ENCODE measurements at places on chromosomes 6 and 20. TPM values are rescaled to one million over a fixed set of nuclear protein-coding genes. Genes with fewer than 3 reads are reported as not detected.

- DNase-seq, result no peak
These were observed 365.8 kb downstream of the BCKDHB start for GRCh38 chr6:80472271-80472670.

GRCh38 chr6:25257686-25258348 is 21.4 kb upstream of the CARMIL1 start:
- DNase-seq, result no peak

- DNase-seq, result no peak
These were observed 281.7 kb upstream of the TAB2 start for GRCh38 chr6:149035766-149036165.

GRCh38 chr20:46139266-46139889 is 21.3 kb downstream of the CD40 start:
- no peak for DNase-seq

DNA sequence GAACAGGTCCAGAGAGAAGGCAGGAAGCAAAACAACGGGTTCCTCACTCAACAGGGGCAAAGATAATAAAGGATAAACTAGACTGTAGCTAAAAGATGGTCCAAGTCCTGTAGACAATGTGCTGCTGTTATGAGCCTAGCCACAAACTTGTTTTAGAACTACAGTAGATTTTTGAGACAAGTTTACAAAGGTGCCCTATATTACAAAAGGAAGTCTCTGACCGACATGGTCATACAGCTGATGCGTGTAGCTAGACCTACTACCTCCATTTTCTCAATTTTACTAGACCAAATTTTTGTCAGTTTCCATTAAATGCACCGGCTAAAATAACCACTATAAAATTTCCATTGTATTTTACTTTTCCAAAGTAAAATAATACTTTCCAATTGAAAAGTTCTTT is 11.9 kb downstream of the FAM8A1 start:
- no peak for DNase-seq

DNA sequence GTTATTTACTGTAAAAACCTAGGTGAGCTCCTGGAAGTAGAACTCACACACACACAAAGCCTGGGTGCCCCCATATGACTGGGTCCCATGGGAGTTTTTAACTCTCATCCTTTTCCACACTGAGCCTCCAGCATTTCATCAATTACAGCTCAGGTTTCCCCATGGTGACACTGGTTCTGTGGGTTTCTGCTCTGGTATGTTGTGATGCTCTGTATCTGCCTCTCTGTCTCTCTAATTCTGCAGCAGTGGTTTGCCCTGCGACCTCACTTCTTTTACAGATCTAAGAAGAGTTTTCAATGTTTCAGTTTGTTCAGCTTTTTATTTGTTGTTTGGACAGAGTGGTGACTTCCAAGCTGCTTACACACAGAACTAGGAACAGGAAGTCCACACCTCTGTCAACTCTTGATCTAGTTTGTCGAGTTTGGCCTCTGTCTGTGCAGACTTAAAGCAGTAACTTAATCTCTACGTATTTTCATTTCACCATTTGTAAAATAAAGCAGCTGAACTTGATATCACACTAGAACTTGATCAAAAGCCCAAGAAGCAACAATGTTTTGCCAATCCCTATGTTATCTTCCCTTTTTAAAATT is 554.3 kb downstream of the EPHA7 start:
- DNase-seq, result no peak

DNA sequence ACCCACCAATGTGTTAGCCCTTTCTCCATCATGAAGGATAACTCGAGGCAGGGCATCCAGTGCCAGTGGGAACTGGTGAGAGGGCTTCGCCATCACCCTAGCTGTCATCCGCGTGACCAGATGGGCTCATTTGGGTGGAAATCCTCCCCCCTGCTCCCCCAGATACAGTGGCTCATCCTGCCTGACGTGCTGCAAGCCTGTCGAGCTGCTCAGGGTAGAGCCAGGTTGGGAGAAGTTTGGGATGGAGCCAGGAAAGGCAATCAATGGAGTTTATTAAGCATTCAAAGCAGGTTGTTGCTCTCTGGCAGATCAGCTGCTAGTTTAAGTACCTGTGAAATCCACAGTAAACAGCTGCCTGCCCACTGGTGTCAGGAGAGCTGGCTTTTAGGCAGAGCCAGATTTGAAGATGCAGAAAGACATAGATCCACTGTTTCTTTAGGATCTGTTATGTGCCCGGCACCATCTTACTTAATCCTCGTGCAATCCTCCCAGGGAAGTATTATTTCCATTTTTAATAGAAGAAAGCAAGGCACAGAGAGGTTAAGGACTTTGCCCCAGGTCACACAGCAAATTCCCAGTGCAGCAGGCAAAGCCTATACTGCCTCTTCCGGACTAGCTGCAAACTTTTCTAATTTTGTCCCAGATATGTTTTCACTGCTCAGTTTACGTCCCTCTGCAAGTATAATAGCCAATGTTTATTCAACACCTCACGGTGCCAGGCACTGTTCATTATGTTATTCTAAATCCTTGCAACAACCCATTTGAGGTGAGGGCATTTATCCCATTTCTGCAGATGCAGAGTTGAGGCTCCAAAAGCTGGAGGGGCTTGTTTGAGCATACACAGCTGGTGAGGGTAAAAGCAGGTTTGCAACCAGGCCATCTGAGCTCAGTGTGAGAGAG is 54.1 kb upstream of the KCNG1 start:
- DNase-seq, result no peak

GRCh38 chr20:7090811-7091210 is 323.3 kb downstream of the BMP2 start:
- no peak for DNase-seq

DNA sequence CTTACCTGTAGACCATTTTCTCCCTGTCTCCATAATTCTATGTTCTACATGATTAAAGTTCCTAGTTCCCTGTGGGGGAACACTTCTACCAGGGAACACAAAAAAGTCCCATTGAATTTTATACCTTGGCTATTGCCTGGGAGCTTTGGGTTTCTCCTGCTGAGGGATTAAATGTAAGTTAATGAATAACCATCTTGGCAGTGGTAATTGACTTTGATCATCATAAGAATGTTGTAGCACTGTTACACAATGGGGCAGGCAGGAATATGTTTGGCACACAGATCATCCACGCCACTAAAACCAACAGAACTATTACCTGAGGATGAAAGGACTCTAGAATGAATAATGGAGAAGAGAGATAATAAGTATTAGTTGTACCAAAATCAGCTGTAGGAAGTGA is 1106.2 kb upstream of the GJE1 start:
- no peak for DNase-seq

- DNase-seq, result no peak
These were observed 113.5 kb downstream of the SLC22A3 start for GRCh38 chr6:160461641-160462040.

DNA sequence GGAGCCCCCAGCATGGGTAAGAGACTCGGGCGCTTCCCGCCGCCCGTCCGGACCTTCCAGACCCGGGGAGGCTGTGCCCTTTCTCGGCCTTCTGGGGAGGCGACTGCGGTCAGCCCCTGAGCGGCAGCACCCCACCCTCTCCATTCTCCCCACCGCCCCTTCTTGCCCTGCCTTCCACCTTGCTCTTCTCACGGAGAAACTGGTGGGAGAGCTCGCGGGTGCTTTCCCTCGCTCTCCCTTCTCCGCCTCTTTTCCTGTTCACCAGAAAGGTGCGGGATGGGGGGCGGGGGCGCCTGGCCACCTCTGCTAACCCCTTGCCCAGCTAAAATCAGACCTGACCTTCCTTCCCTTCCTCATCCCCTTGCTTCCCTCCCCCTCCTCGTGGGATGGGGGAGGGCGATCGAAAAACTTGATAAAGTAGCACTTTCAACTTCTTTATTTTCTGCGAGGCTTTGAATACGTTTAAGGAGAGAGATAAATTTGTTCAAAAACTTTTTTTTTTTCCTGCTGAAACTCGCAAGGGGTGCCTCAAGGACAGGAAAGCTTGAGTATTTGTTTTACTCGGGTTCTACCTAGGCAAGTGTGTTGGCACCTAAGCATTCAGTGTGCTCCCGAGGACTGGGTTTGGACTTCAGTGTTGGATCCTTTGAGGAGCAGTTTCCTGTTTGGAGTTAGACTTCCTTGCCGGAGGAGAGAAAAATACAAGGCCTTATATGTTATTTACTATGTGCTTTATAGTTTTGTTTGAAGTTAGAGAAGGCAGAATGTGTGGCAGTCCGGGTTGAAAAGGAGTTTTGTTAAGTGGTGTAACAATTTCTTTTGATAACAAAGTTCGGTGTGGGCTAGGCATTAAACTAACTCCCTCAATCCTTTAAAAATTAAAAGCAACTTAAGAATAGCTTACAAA is 897 bp downstream of the CD2AP start:
- peak; percentile 65 for DNase-seq

DNA sequence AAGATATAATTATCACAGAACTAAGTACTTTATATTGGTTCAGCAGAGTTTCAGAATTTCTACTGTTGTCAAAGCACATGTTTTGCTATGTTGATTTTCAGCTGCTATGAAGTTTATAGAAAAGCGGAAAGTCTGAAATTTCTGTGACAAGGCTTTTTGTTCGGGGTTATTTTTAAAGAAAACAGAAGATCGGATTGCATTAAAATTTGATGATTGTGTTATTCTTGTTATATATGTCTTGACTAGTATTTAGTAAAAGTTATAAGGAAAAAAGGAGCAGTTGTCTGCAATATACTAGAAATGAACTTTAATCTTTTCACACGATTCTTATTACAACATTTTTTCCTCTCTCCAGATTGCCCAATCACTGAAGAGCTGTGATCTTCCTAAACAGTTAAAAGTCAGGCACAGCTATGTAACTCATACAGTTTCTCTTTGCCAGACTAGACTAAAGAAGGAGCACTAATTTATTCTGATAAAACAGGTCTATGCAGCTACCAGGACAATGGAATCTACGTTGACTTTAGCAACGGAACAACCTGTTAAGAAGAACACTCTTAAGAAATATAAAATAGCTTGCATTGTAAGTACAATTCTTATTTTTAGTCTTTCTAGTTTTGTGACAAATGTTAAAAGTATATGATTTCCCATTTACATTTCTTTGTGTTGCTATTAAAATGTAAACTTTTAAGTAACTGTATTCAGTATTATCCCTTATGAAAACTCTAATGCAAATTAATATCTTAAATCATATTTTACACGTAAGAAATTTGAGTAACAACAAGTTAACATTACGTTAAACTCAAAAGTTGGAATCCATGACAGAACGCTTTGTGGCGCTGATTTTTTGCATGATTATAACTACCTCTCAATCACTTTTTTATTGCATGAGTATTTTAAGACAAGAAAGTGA is at the start of gene ENPP3:
Gene ENPP3, plus strand, starts transcription at position 423 of the 913 bp plus-strand sequence. Its CDS starts 83 bp downstream, at position 506.
- no peak for DNase-seq

DNA sequence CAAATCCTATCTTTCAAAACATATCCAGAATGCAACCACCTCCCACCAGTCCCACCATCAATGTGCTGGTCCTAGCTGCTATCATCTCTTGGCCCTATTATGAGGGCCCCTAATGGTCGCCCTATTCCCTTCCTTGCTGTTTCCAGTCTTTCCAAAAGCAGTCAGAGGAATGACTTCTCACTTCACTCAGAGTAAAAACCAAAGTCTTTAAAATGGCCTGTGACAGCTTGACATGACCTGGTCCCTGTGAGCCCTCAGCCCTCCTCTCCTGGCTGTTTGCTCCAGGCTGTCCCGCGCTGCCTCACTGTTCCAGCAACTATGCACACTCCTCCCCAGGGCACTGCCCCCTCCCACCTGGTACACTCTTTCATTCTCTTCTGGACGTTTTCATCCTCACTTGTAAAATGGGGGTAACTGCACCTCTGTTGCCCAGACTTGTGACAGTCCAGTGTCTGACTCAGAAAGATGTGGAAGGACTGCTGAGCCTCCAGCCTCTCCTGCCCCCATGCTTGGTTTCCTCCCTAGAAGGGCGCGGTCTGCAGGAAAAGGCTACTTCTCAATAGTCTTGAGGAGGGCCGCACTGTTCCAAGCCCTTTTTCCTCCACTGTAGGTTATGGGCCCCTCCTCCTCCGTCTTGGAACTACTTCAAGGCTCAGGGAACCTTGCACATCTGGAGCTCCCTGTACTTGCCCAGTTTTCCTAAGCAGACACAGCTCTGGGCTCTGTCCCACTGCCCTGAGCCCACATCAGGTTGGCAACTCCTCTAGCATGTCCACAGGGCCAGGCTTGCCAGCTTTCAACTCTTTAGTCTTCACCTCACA is 64.7 kb downstream of the MYH7B start:
- no peak for DNase-seq

- no peak for DNase-seq
These were observed 48.0 kb downstream of the MUC22 start for GRCh38 chr6:31058128-31058894.

GRCh38 chr6:75091467-75092190 is 114.2 kb downstream of the COL12A1 start:
- DNase-seq, result no peak

DNA sequence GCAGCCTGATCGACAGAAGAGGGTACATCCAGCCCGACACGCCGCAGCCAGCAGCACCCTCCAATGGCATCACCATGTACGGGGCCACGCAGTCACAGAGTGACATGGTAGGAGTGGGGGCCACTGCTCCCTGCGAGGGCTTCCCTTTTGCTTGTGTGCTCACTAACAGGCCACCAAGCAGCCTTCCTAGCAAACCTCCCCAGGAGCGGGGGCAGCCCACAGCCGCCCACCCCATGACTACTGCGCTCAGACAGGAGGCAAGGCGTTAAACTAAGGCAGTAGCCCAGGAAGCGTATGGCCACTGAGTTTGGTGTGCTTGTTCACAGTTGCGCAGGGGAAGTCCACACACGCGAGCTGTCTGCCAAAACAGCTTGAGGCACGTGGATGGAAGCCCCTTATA is 169.5 kb upstream of the SNX9 start:
- DNase-seq, result no peak

DNA sequence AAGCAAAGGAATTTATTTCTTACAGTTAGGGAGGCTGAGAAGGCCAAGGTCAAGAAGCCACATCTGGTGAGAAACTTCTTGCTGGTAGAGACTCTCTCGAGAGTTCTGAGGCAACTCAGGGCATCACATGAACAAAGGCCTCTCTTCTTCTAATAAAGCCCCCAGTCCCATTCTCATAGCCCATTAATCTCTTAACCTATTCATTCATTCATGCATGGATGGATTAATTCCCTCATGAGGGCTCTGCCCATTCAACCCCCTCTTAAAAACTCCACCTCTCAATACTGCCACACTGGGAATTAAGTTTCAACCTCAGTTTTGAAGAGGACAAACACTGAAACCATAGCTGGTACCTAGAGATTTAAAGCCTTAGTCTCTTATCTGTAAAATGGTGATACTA is 217.9 kb upstream of the SPTLC3 start:
- no peak for DNase-seq

Gene DTNBP1
- 21.0 TPM for total RNA-seq

Gene SSTR4
- not detected for total RNA-seq

Gene TGM2
- total RNA-seq, result 581 TPM

Gene TREML2
- 0.11 TPM for total RNA-seq

Gene SLC22A7
- total RNA-seq, result not detected
